HAP-1 (cell line): ENCODE measurements at places on chromosomes 1 and 21.

DNA sequence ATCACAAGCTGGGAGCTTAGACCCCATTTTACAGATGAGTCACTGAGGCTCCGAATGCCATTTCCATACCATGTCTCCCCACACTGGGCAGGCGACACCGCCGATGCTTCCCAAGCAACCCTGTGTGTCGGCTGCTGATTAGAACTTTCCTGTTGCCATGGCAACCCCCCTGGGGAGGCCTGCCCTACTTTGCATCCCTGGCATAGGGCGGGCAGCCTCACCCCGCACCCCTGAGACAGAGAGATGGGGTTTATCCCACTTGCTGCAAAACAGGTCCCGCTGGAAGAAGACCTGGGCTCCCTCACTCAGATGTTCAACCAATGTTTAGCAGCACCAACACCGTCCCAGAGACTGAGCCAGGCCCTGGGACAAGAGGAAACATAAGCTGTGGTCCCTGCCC, 81.5 kb downstream of the CAMK2N1 start:
- no peak for DNase-seq

DNA sequence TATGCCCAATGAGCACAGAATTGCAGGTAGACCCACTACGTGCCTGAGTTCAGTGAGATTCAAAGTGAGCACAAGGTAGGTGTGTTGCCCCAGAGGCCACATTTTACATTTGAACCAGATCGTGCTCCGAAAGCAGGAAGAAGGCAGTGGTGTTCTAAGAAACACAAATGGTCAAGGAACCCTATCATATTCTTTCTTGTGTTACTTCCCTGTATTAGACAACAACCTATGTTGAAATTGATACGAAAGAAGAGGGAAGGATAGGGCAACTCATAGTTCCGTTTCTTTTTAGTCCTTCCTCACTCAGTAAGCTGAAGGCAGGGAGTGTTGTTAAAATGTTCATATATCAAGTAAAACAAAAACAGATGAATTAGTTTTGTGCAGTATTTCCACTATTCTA, 33.9 kb downstream of the OLFML2B start:
- DNase-seq, result no peak

DNA sequence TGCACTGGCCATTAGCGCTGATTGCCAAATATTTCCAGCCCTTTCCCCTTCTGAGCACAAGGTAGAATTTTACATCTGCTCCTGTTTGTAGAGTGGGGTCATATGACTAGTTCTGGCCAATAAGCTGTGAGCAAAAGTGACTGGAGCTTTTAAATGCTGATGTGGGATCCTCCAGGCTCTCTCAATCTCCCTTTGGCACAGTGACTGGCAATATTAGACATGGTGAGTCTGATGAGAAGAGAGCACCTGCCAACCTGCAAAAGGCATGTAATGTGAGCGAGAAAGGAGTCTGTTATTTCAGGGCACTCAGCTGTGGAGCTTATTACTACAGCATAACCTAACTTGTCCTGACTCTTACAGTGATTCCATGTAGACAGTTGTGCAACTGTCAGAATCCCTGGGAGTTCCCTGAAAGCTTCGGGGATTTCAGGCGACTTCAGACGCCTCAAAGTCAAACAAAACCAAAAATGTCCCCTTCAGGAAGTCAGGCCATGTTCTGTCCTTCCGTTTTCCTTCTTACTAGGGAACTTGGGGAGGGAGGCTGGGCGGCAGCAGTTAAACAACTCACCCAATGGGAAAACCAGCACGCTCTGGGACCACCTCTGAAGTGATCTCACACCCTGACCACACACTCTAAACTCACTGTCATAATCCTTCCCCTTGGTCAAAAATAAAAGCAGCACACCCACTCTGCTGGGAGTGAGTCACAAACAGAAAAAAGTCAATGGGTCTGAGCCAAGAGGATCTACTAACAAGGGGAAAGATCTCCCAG, 3.6 kb upstream of the RASSF5 start:
- no peak for DNase-seq

DNA sequence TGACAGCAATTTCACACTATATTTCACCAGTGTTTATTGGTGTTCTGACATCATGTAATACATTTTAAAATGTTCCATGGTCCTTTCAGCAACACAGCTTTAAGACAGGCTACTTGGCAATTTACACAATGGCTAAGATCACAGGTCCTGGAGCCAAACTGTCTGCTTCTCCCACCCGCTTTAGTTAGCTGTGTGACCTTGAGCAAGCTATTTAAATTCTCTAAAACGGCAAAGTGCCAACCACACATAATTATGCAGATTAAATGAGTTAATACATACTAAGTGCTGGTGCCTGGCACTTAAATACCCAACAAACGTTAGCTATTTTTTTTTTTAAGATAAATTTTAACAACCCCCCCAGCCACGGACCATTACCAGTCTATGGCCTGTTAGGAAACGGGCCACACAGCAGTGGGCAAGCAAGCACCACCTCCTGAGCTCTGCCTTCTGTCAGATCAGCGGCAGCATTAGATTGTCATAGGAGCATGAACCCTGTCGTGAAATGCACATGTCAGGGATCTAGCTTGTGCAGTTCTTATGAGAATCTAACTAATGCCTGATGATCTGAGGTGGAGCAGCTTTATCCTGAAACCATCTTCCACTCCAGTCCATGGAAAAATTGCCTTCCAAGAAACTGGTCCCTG, 26.9 kb downstream of the SOD1 start:
- DNase-seq, result peak; percentile 53

DNA sequence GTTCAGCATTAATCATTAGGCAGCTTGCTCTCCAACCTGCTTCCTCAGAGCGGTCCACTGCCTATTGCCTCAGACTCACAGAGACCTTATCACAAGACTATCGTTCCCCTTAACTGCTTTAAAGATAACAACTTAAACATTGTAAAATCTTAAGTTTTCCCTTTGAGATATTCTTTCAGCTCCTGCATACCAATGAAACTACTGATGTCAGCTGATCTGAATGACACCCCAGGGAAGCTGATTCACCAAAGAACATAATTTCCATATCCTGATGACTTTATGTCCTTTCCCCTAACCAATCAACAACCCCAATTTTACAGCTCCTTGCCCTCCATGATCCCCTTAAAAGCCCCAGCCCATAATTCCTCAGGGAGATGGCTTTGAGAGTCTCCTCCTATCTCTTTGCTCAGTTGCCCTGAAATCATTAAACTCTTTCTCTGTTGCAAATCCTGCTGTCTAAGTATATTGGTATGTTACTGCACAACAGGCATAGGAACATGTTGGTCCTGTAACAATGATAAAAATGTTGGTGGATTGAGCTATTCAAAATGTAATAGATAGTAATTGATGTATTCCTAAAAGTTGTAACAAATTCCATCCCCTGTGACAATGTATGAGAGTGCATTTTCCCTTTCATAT, 621.4 kb upstream of the RGS18 start:
- no peak for DNase-seq

DNA sequence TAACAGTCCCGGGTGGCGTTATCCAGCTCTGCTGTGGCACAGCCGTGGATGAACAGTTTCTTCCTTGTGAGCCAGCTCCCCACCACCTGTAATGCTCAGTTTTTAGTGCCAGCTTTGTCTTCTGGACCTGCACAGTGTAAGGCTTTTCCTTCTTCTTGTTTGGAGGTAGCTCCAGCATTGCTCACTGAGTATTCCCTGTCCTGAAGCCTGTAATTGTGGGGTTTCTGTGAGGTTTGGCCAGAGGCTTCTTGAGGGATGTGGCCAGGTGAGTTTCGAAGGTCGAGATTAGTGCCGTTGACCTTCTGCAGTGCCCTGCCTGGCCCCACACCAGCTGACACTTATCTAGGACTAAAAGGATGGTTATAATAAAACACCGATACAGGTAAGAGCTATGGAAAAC, 75.0 kb downstream of the PBX1 start:
- no peak for DNase-seq

- DNase-seq, result no peak
Observed at GRCh38 chr1:162756523-162756922, 34.0 kb upstream of the HSD17B7 start.

DNA sequence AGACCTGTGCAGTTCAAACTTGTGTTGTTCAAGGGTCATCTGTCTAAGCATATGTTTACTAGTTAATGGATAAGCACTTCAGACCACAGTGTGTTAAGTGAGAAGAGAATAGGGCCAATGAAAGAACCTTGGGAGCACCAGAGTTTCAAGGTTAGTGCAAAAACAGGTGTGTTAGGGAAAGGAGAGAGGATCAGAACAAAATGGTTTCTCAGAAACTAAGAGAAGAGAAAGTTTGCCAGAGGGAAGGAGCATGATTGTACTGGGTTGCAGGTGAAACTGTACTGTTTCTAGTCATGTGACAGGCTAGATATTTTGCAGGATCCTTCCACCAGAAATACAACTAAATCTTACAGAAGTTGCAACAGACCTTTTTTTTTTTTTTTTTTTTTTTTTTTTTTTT, 23.3 kb downstream of the RPRD2 start:
- no peak for DNase-seq

GRCh38 chr1:83000286-83000685, 998.6 kb downstream of the TTLL7 start:
- DNase-seq, result no peak

GRCh38 chr1:14267991-14268390, 330.5 kb upstream of the KAZN start:
- DNase-seq, result no peak

DNA sequence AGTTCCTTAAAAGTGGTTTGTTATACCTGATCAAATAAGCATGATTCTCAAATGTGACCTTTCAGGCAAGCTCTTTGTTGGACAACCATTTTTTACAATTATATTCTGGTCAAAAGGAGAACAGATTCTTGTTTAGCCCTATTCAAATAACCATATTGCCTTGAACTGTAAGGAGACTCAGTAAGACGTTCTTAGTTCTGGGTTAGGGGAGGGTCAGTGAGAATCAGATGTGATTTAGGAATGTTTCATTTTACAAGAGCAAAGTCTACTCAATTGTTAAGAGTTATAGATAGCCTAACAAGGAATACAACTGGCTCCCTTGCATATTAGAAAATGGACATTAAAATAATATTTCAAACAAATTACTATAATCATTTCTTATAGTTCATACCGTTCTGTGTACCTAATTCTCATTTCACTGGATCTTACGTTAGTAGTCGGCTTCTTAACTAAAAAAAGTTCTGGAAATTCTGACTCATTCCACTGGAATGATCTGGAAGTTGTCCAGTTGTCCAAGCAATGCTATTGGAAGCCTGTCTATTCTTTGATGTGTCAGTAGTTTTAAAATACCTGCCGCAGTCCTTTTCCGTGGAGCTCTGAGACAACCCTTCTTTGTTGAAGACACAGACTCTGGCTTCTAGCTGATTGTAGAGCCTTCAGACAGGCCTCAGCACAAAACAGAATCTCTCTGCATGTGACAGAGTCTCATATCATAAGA, 88.8 kb downstream of the MAST2 start:
- DNase-seq, result no peak

DNA sequence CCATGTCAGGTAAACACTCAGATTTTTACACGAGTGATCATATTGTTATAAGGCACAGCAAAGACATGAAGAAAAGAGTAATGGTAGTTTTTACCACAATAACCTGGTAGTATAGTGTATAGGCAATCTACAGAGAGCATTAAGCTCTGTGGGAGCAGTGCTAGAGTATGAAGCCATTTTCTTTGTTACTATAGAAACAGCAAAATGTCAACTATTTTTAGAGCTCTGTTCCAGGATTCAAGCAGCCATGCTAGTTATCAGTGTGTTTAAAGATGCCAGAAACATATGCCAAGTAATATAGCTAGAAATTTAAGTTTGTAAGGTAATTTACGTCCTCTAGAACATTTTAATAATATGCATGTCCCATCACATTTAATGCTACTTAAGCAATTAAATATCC, 77.6 kb upstream of the RGS18 start:
- DNase-seq, result no peak

- DNase-seq, result no peak
Observed at GRCh38 chr1:29830916-29831315, 594.6 kb downstream of the PTPRU start.

DNA sequence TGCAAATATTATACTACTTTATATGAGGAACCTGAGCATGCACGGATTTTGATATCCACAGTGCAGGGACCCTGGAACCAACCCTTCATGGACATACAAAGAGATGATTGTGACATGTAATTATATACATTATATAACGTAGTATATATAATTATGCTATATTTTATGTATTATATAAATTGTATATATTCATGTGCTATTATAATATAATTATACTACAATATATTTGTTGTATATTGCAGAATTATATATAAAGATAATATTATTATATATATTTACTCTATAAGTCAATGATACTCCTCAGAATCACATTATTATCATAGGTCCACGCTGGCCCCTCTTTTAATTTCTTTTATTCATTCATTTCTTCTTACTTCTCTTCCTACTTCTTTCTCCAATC, 70.9 kb downstream of the TNFSF18 start:
- no peak for DNase-seq

DNA sequence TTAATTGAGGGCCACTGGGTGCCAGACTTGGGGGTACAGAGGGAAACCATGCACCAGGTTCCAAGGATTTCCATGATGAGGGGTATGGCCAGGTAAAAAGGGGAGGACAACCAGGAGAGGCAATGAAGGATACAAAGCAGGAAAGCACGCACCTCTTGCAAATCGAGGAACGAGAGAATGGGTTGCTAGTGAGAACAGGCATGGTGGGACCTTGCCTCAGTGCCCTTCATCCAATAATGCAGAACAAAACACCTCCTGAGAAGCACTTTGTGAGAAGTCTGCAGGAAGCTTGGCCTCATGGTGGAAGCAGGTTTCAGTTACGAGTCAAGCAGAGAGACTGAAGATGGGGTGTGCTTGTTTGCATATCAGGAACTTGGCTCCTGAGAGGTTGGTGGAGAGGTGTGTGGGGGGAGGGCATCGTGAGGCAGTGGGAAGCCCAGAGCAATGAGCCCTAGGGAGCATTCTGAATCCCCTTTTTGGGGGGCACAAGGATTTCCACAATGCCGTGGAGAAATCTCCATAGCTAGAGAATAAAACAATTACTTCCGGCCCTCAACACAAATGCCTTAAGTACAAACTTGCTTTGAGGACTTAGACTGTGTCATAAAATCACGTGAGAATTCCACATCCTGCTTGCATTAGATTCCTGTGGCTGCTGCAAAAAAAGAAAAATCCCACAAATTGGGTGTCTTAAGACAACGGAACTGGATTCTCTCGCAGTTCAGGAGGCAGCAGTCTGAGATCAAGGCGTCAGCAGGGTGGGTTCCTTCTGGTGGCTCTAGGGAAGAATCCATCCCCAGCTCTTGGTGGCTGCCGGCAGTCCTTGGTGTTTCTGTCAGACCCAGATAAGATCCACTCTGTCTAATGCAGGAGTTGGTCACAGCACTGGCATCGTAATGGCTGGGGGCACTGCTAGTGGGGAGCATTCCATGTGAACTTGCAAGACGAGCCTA, 54.9 kb upstream of the BACE2 start:
- DNase-seq, result no peak

GRCh38 chr1:227883641-227884301, 64.0 kb downstream of the WNT9A start:
- peak; percentile 3 for DNase-seq
